ENCODE measurements at places on chromosomes 3 and 15. TPM values are rescaled to one million over a fixed set of nuclear protein-coding genes. Genes with fewer than 3 reads are reported as not detected.

The SCAANT1 gene
- polyA plus RNA-seq: not detected

GRCh38 chr3:42823351-42823750 lies 14.1 kb downstream of the ACKR2 start:
- no peaks in the 10 kb centered on the region for H3K27me3 ChIP-seq
- H3K4me1 ChIP-seq: no peaks in the 10 kb centered on the region
- no peaks in the 10 kb centered on the region for H3K36me3 ChIP-seq
- H3K27ac ChIP-seq: no peak overlapping the region
- H3K4me3 ChIP-seq: no peak overlapping the region

- H3K4me1 ChIP-seq: no peaks in the 10 kb centered on the region
- no peak for DNase-seq
- no peak overlapping the region for H3K27ac ChIP-seq
Measured at GRCh38 chr3:130968221-130968620, 58.4 kb downstream of the ASTE1 start.

DNA sequence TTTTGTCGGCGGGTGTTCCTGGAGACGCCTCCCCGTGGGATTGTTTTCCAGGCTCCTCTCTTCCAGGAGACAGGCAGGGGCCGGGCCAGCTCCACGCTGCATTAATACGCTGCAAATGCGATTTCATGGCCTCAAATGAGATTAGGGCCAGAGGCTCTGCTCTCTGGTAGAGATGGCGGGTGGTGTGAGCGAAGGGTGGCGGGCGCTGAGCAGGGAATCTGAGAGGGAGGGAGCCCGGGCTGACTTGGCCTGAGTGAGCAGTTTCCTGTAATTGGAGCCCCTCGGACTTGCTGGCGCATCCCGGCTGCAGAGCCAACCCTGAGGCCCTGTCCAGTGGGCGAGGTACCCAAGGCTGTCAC lies 7.4 kb upstream of the CCDC33 start:
- no peaks in the 10 kb centered on the region for H3K36me3 ChIP-seq
- H3K4me1 ChIP-seq: peaks cover 12% of the 10 kb centered on the region
- DNase-seq: peak; percentile 16
- H3K4me3 ChIP-seq: no peak overlapping the region

GRCh38 chr15:96462768-96463750 lies 132.6 kb downstream of the NR2F2 start:
- H3K4me1 ChIP-seq: no peaks in the 10 kb centered on the region
- no peaks in the 10 kb centered on the region for H3K27me3 ChIP-seq
- DNase-seq: no peak
- H3K27ac ChIP-seq: no peak overlapping the region

The DCLK3 gene
- 0.26 TPM for polyA plus RNA-seq

DNA sequence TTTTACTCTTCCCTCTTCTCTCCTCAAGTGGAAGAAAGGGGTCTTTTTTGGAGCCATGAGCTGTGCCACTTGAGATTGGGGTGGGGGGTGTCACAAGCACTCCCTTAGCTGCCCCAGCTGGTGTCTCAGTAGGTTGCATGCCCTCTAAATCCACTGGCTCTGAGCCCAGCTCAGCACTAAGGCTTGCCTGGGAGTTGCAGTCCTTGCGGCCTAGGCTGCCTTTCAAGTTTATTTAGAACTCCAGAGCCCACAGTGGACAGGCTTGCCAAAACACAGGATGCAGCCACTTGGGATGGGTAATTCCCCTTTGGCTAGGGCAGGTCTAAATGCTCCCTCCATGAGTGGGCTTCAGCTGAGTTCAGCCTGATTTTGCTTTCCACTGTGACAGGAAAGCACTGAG lies 24.7 kb downstream of the C3orf20 start:
- no peaks in the 10 kb centered on the region for H3K27me3 ChIP-seq
- no peaks in the 10 kb centered on the region for H3K36me3 ChIP-seq
- peak; percentile 47 for DNase-seq
- no peak overlapping the region for H3K27ac ChIP-seq
- no peak overlapping the region for H3K4me3 ChIP-seq

The CPLX3 gene
- polyA plus RNA-seq: 1.5 TPM

The SRGAP3 gene
- 1.4 TPM for polyA plus RNA-seq

DNA sequence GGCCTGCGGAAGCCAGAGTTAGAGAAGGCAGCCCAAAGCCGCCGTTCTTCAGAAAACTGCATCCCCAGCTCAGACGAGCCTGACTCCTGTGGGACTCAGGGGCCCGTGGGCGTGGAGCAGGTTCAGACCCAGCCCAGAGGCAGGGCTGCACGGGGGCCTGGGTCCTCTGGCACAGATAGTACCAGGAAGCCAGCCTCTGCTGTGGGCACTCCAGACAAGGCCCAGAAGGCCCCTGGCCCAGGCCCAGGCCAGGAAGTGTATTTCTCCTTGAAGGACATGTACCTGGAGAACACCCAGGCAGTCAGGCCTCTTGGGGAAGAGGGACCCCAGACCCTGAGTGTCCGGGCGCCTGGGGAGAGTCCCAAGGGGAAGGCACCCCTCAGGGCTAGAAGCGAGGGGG lies 23.1 kb downstream of the ALPK3 start:
- no peaks in the 10 kb centered on the region for H3K27me3 ChIP-seq
- no peak overlapping the region for H3K4me3 ChIP-seq
- DNase-seq: no peak

The C3orf85 gene
- not detected for polyA plus RNA-seq

The KLF15 gene
- 39.9 TPM for polyA plus RNA-seq

The SPG21 gene
- polyA plus RNA-seq: 70.3 TPM

GRCh38 chr3:13541691-13542090 lies 7.2 kb upstream of the FBLN2 start:
- no peak overlapping the region for H3K27ac ChIP-seq
- H3K36me3 ChIP-seq: no peaks in the 10 kb centered on the region
- DNase-seq: no peak

The POLQ gene
- 0.15 TPM for polyA plus RNA-seq

GRCh38 chr15:77819851-77820728 lies 187.4 kb upstream of the LINGO1 start:
- H3K4me1 ChIP-seq: no peaks in the 10 kb centered on the region
- H3K27me3 ChIP-seq: peaks cover 26% of the 10 kb centered on the region
- DNase-seq: peak; percentile 18
- H3K27ac ChIP-seq: no peak overlapping the region

DNA sequence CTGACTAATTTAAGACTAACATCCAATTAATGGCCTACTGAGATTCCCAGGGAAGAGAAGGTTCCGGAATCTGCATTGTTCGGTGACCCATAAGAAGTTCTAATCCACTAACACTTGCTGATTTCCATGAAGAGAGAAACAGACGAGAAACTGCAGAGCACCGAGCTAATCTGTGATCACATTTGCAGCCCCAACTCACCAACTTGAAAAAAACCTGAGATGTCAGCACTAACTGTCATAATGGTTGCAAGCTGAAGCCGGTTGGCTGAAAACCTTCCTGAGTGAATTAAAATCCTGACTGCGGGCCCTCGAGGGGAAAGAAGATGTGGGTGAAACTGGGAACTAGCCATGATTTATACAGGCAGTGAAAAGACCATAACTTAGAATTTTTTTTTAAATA lies 204.8 kb upstream of the IGF1R start:
- H3K4me3 ChIP-seq: no peak overlapping the region
- no peaks in the 10 kb centered on the region for H3K4me1 ChIP-seq
- H3K36me3 ChIP-seq: no peaks in the 10 kb centered on the region
- peaks cover 4% of the 10 kb centered on the region for H3K27me3 ChIP-seq

DNA sequence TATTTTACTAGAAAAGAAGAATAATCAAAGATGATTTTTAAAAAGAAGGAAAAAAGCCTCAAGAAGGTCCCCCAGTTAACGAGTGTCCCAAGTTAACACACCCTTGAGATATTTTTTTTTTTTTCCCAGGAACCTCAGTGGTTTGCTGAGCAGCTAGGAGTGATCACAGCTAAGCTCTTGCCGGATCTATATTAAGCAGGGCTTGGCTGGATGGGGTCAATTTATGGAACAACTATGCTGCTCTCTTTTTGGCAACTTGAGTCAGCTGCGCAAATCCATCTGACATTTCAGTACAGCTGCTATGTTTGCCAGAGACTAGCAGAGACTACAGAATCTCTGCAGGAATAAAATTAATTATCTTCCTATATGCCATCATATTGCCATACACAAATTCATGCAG lies at the start of gene LMOD3:
Gene LMOD3 (minus strand): TSS at position 193 of the 400 bp plus-strand sequence. CDS start 209 bp downstream, outside the sequence.
- peak; percentile 40 for DNase-seq
- peak within 1 kb of the TSS; percentile 75 for H3K27ac ChIP-seq
- peak within 1 kb of the TSS; percentile 50 for H3K4me3 ChIP-seq
- peaks cover 6% of the 10 kb centered on the region for H3K4me1 ChIP-seq

The GNB4 gene
- polyA plus RNA-seq: 15.3 TPM

GRCh38 chr15:78327466-78327865 lies 12.7 kb upstream of the CRABP1 start:
- H3K4me3 ChIP-seq: no peak overlapping the region
- H3K4me1 ChIP-seq: no peaks in the 10 kb centered on the region
- H3K27ac ChIP-seq: no peak overlapping the region
- DNase-seq: no peak
- no peaks in the 10 kb centered on the region for H3K36me3 ChIP-seq

GRCh38 chr3:147141516-147142288 lies 264.6 kb downstream of the ZIC4 start:
- no peak overlapping the region for H3K4me3 ChIP-seq
- H3K27me3 ChIP-seq: no peaks in the 10 kb centered on the region
- DNase-seq: no peak
- H3K4me1 ChIP-seq: no peaks in the 10 kb centered on the region

GRCh38 chr15:22810033-22810852 lies 23.8 kb downstream of the NIPA1 start:
- no peak overlapping the region for H3K4me3 ChIP-seq
- no peak overlapping the region for H3K27ac ChIP-seq
- peaks cover 11% of the 10 kb centered on the region for H3K4me1 ChIP-seq
- no peaks in the 10 kb centered on the region for H3K36me3 ChIP-seq
- no peak for DNase-seq
- H3K27me3 ChIP-seq: no peaks in the 10 kb centered on the region

The NIPA2 gene
- polyA plus RNA-seq: 5.3 TPM

DNA sequence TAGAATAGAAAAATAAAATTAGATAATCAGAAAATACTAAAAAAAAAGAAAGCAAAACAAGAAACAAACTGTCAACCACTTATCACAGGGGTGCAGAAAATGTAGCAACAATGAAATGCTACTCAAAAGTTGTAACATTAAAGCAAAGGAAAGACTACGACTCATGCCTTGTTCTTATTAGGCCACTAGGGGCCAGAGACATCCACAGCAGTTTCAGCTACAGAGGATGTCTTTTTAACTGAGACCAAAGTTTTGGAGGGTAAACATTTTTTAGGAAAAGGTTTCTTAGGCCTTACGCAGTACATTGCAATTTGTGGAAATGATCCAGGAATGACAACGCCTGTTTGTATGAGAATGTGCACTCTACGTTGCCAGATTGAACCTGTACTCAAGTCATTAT lies 15.4 kb upstream of the CADM2 start:
- no peaks in the 10 kb centered on the region for H3K27me3 ChIP-seq
- H3K27ac ChIP-seq: no peak overlapping the region
- H3K36me3 ChIP-seq: no peaks in the 10 kb centered on the region
- H3K4me1 ChIP-seq: no peaks in the 10 kb centered on the region
- DNase-seq: no peak

DNA sequence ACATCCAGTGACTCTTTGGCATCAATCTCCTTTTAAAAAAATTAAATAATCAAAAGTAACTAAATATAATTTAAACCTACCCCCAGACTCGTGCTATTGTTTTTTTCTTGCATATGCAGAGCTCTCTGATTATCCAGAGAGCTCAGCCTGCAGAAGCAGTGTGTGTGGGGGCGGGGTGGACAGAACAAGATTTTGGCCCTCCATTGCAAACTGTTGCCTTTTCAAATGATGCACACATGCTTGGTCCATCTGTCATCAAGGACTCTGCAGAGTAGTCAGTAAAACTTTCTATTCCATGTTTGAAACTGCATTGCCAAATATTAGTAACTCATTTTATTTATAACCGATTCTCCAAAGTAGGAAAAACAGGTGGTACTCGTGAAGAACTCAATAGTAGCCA lies 28.6 kb upstream of the STXBP5L start:
- H3K4me3 ChIP-seq: no peak overlapping the region
- H3K36me3 ChIP-seq: no peaks in the 10 kb centered on the region
- no peaks in the 10 kb centered on the region for H3K27me3 ChIP-seq
- no peak overlapping the region for H3K27ac ChIP-seq

The NAALADL2 gene
- 1.3 TPM for polyA plus RNA-seq

The LYZL4 gene
- not detected for polyA plus RNA-seq

GRCh38 chr3:144363856-144364255 lies 392.2 kb downstream of the DIPK2A start:
- no peaks in the 10 kb centered on the region for H3K36me3 ChIP-seq
- DNase-seq: no peak
- no peak overlapping the region for H3K4me3 ChIP-seq
- H3K27ac ChIP-seq: no peak overlapping the region
- H3K27me3 ChIP-seq: no peaks in the 10 kb centered on the region

The LAMB2 gene
- 836 TPM for polyA plus RNA-seq

DNA sequence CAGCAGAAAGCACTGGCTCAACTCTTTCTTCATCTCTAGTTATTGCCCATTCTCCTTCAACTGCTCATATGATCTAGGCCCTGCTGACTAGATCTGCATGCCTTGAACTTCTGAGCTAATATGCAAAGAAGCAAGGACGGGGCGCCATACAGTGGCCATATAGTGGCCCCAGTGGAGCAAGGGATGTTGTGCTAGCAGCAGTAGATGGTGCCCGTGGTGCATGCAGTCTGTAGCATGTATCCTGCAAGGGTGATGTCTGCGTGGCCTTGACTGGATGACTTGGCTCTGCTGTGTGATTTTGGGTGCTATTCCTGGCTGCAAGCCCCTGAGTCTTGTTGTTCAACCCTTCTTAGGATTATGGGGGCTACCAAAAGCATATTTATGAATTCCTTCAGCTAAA lies 12.2 kb upstream of the NMD3 start:
- no peaks in the 10 kb centered on the region for H3K27me3 ChIP-seq
- no peak overlapping the region for H3K4me3 ChIP-seq
- H3K27ac ChIP-seq: no peak overlapping the region
- H3K36me3 ChIP-seq: no peaks in the 10 kb centered on the region
- no peak for DNase-seq

DNA sequence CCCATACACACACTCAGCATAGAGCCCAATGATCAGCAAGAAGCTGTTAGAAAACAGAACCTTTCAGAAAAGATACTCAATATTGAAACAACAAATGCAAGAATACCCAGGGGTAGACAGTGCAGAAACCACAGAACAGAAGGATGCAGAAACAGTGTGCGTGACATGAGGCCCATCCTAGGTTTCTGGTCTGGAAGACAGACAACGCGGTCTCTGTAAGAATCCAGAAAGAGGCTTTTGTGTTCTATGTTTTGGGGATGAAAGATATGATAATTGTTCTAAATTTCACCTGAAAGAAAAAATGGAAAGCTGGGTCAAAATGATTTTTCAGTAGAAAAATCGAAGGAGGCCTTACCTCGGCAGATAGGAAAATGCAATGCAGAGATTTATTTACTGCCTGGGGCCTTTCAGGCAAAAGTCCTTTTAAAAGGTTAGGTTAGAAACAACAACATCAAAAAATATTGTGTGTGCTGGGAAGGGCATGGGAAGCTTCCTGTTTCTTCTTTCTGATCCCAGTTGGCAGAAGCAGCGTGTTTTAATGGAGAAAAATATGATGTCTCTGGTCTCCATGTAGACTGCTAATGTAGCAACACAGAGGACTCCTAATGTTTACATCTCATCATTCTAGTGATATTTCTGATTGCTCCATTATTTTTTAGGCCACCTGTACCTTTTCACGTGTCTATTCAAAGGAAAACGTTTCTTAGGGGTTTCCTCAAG lies 17.0 kb downstream of the SYNM start:
- peaks cover 32% of the 10 kb centered on the region for H3K4me1 ChIP-seq
- DNase-seq: no peak
- no peak overlapping the region for H3K4me3 ChIP-seq
- H3K36me3 ChIP-seq: no peaks in the 10 kb centered on the region

- H3K4me3 ChIP-seq: no peak overlapping the region
- no peaks in the 10 kb centered on the region for H3K4me1 ChIP-seq
- H3K27me3 ChIP-seq: no peaks in the 10 kb centered on the region
- H3K27ac ChIP-seq: no peak overlapping the region
- DNase-seq: no peak
Measured at GRCh38 chr3:153291059-153291685, 129.1 kb downstream of the RAP2B start.

The SLC6A11 gene
- not detected for polyA plus RNA-seq
